ENCODE measurements at places on chromosomes 12 and 14.

- DNase-seq = no peak
Observed at GRCh38 chr14:83280719-83281118, 1747.1 kb upstream of the SEL1L start.

- DNase-seq = no peak
Observed at GRCh38 chr14:23020143-23021128, 10.5 kb upstream of the C14orf93 start.

- no peak for DNase-seq
Observed at GRCh38 chr14:49314737-49315136, 271.4 kb downstream of the RPS29 start.

DNA sequence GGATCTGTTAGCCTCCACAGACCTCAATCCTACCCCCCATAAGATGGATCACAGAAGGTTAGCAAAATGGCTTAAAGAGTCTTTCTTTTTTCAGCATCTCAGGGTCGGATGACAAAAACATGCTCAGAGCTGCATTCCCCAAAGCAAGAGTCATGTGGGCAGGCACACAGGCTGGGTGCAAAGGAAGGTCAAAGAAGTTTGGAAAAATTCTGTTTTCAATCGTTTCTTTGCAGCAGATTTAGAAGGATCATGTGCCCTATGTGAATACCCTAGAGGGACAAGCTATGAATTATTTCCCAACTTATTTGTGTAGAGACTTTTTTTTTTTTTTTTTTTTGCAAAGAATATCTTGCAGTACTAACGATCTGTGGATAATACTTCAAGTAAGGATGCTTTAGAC, 845.4 kb downstream of the VRK1 start:
- DNase-seq = no peak

All from left forelimb (tissue), 1 donor.